ENCODE measurements at places on chromosomes 2 and 18.

DNA sequence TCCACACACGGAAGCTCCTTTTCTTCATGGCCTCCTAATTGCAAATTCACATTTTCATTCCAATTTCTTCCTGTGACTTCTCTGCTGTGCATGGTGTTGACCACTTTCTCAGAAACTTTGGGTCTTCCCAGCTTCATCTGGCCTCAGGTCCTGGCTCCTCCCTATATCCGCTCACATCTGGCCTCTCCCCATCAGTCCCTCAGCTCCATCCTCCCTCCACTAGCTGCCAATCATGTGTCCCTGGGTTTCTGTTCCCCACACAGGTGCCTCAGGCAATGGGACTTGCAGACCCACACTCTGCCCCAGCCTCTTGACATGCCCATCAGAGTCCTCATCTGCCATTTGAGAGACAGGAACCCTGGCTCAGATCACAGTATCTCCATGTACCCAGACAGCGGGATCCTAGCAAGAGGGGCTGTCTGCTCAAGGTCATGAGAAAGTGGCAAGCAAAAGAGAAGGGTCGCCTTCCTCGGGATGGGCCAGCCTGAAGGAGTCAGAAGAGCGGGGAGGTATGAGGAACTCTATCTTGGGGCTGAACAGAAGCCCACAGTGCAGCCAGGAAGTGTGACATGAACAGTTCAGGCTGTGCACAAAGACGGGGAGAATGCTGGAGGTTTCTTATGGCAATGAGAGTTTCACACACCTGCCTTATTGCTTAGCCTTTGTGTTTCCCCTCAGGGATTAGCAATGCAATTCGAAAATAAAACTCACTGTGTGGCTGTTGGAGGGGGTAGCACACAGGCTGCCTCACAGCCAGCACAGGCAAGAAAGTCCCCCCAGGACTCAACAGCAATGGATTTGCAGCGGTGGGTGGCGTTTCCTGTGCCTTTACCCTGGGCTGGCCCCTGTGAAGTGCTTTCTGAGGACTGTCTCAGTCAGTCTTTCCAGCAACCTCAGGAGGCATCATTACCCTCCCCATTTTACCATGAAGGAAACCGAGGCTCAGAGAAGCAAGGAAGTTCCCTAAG, 69.5 kb downstream of the COPS8 start:
- DNase-seq = no peak

DNA sequence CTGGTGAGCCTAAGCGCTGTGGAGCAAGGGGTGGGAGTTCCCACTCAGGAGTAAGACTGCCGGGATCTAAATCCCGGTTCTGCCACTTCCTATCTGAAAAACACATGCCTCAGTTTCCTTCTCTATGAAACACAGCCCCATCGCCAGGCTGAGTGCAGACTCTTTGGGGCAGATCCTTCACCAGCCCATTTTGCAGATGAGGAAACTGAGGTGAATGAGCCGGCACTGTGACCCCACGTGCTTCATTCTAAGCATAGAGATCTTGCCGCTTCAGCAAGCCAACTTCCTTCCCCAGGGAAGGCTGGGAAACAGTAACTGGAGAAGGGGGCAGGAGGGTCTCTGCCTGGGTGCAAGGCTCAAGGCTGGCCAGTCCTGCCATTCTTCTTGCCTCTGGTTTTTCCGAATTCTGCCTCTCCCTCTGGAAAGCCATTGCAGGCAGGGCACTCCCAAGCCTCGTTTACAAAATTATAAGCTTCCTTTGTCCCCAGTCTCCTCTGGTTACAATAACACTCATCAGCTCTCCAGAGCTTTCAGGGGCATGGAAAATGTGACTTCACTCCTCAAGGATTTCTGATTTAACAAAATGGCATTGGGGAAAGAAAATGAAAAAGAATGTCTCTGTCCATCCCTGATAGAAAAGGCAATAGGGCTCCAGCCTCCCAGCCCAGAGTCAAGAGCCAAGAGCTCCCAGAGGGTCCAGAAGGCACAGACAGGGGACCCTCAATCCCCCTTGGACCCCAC, 249.2 kb downstream of the TNS1 start:
- no peak for DNase-seq

GRCh38 chr18:68532328-68532885, 182.5 kb downstream of the TMX3 start:
- DNase-seq = no peak

DNA sequence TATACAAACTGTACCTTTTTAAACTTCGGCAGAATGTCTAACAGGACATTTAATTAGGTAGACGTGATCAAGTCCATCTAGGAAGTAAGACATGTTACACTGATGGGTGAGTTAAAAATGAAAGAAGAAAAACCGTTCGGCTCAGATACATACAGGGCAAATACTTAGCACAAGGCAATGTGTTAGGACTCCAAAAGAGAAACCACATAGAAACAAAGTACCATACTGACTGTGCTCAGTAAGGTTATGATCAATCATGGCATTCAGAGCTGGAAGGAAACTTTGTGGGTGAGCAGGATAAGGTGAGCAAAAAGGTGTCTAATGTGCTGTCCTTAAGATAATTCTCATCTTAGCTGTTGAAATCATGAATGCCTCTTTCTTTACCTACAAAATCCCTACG, 211.9 kb downstream of the STK39 start:
- peak; percentile 9 for DNase-seq

DNA sequence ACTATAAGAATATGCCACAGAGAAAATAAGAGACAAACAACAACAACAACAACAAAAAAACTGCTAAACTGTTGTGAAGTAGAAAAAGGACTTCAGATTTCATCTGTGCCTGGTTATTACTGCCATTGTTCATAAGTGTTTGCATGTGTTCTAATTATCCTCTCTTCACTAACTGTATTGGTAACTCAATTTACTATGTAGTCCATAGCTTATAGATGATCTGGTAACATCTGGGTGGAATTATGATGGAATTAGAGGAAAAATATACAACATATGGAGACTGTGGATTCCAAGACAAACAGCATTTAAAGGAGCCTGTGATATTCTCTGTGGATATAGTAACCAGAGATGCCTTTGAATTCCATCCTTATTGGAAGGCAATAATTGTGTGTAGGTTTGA, 1891.5 kb upstream of the PIK3C3 start:
- no peak for DNase-seq

GRCh38 chr2:168220965-168221819, 26.2 kb downstream of the STK39 start:
- DNase-seq = peak; percentile 87

- DNase-seq = no peak
Measured at GRCh38 chr2:222734703-222735014, 63.2 kb downstream of the MOGAT1 start.

DNA sequence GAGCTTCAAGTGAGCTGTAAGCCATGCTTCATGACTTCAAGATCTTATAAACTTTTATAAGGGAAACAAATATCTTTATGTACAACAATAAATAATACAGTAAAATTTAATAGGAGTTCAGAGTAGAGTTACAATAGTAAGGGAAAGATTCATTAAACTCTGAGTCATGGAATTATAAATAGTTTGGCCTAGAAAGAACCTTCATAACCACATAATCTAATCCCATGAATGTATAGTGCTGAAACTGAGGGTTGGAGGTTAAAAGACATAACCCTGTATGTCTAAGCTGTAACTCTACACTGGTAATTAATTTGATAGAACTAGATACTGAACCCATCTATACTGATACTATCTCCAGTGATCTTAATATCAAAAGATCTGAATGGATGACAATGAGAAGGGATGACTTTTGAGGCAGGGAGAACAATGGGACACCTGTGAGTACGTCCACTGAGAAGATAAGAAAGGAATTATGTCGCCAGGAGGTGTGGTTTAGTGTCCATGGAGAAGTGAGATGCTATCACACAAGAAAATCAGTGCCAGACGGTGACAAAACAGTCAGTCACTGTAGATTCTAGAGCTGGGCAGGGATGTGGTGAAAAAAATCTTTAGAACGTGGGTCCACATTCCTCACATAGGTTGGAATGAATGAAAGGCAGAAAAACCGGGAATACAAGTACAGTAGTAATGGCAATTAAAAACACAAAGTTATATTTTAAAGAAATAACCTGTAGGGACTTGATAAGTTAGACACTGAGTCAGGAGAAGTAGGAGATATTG, 1.1 kb downstream of the IL1F10 start:
- DNase-seq = no peak

GRCh38 chr2:74228772-74229171, 30.4 kb downstream of the MTHFD2 start:
- DNase-seq = peak; percentile 32

GRCh38 chr18:12005538-12006487, 24.5 kb downstream of the IMPA2 start:
- no peak for DNase-seq

DNA sequence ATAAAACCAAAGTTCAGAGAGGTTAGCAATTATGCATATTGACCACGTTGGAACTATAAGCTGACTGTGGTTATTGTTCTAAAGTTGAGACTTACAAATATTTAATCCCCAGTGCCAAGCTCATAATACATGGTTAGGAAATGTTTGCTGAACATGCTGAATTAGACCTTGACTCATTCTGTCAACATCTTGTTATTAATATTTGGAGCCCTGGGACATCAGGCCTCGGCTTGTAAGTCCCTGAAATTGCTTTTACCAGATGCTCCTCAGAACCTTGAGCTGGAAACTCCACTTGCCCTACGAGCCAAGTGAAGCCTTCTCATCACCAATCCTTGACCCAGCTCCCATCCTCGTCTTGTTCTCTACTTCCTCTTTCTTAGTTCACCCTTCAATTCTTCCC, 21.2 kb downstream of the DYNAP start:
- DNase-seq = peak; percentile 84

- DNase-seq = no peak
Measured at GRCh38 chr18:61955644-61956043, 62.8 kb upstream of the RNF152 start.

GRCh38 chr2:203551778-203552177, 16.7 kb upstream of the RAPH1 start:
- no peak for DNase-seq

- no peak for DNase-seq
Measured at GRCh38 chr2:203949228-203949627, 12.7 kb downstream of the ICOS start.

DNA sequence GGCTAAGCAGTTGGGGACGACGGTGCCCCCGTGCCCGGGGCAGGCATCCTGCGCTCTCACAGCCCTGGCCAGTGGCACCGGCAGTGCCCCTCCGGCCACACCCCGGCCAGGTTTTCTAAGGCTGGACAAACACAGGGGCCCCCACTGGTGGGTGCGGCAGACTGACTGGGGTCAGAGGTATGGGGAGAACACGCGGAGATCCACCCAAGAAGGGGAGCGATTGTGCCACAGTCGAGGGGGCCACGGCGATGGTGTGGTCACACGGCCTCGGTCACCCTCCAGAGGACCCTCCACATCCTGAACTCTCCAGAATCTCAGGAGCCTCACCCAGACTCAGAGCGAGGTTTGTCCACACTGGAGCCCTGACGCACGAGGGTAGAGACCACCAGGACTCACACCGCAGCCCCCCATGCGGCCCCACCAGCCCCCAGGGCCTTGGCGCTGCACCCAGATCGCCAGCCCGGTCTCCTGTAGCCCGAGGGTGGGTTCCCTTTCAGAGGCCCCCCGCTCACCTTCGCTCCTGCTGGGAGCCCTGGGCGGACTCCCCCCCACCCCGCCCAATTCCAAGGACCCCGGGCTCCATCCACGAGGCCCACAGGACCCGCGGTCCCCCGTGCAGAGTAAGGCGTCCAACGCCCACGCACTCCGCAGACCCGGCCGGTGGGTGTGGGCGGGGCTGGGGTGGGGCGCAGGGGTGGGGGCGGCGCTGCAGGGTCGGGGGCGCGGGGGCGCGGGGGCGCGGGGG, 15.2 kb downstream of the PDCD1 start:
- no peak for DNase-seq

GRCh38 chr2:184780944-184781343, 182.6 kb downstream of the ZNF804A start:
- no peak for DNase-seq

- DNase-seq = peak; percentile 3
Measured at GRCh38 chr2:226673314-226673723, 126.3 kb downstream of the IRS1 start.

- DNase-seq = peak; percentile 91
Measured at GRCh38 chr18:2173486-2173885, 397.8 kb downstream of the METTL4 start.

DNA sequence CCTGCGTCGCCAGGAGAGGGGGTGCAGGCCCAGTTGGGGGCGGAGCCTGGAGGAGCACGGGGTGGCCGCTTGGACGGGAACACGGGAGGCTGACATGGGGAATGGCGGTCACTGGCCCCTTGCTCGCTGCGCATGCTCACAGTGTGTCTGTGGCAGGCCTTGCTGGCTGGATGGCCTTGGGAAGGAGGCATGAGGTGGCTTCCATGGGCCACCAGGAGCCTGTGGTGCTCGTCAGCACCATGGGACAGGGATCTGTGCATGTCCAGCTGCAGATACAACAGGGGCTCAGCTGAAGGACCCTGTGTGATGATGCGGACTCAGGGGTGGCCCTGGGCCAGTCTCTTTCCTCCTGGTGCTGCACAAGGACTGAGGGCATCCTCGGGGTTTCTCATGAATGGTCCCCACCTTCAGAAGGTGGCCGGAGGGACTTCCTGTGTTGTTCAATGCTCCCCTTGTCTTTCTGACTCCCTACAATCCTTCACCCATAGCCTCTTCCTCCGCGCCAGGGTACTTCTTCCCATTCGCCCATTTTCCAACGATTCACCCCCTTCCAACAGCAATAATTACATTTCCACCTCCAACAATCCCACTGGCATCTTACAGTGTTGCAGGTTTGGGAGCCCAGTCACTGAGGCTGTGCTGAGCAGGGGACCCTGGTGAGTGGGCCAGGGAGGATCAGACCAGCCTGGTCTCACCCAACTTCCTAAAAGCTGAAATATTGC, 3.4 kb upstream of the SP140L start:
- no peak for DNase-seq

- DNase-seq = peak; percentile 90
Measured at GRCh38 chr2:25041307-25041927, 459 bp upstream of the EFR3B start.

- no peak for DNase-seq
Measured at GRCh38 chr2:232113821-232114220, 152.3 kb downstream of the DIS3L2 start.

DNA sequence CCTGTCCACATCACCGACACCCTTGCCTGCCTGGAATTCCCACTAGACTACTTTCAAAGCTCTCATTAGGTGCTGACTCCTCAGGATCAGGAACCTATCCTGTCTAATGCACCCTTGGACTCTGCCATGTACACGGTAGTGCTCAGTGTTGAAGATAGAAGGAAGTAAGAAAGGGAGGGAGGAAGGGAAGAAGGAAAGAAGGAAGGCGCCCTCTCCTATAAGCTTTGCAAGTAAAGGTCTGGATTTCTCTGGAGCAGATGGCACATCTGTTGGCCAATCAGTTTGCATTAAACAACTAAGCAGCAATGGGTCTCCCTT, 45.3 kb downstream of the SCTR start:
- DNase-seq = no peak

GRCh38 chr2:8303322-8303832, 378.5 kb upstream of the ID2 start:
- no peak for DNase-seq

DNA sequence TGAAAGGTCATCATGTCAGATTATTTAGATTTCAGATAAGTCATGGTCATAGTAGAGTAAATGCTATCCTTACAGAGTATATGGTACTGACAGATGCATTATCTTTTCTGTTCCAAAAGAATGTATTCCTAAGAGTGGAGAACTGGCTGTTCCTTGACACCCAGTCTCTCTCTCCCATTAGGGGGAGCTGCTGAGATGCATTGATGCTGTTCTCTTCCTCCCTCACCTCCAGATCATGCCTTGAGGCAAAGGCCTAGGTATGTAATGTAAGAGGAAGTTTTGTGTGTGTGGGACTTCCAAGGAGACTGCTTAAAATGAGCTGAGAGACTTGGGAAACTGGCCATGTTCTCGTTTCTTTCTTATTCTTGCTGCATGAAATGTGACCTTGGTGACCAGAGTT, 979.5 kb upstream of the CELF4 start:
- peak; percentile 93 for DNase-seq

- DNase-seq = no peak
Measured at GRCh38 chr2:138209009-138209408, 244.7 kb downstream of the HNMT start.
